ENCODE measurements at places on chromosomes 1 and 21.

- no peak for DNase-seq
Observed at GRCh38 chr1:107327446-107327845, 186.6 kb downstream of the NTNG1 start.

- DNase-seq, result no peak
Observed at GRCh38 chr1:19391596-19391981, 79.5 kb downstream of the SLC66A1 start.

DNA sequence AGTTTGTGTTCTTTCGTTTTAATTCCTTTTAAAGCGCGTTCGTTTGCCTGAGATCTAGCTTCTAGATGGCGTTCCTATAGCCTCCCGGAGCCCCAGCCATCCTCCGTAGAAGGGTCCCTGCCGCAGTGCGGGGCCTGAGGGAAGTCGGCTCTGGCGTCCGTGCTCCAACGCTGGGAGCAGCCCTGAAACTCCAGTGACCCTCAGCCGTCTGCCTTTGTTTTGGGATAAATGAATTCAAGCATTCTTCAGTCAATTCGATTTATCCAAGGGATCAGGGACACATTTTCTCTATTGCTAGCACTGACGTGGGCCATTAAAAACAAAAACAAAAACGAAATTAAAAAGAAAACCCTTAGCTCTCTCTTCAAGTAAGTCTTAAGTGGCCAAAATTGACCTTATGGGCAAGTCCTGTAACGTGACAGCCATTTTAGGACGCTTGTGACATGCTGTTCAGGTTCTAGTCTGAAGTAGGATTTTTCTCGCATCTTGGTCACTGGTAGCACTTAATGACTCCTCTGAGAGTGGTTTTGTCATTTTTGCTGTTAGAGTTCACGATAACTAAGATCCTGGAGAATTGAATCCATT, 742 bp upstream of the HSPA13 start:
- no peak for DNase-seq

DNA sequence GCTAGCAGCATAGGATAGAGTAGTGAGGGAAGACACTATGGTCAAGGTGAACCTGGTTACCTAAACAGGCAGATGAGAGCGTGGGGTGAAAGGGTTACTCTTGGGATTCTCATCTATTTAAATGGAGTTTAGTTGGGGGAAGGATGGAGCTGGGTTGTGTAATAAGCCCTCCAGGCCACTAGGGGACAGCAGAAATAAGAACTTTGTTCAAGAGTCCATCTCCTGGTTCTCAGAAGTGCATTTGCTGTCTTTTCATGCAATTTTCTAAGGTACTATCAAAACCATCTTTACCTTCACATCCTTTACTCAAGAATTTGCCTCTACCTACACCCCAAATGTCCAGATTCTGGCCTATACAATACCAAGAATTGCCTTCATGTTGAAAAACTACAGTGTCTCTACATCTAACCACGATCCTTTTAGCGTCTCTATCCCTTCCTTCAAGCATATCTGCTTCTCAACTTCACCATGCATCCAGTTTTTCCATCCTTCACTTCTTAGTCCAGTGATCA, 28.0 kb downstream of the SLAMF1 start:
- DNase-seq, result no peak

- no peak for DNase-seq
Observed at GRCh38 chr21:45481977-45482898, 60.0 kb downstream of the SLC19A1 start.

DNA sequence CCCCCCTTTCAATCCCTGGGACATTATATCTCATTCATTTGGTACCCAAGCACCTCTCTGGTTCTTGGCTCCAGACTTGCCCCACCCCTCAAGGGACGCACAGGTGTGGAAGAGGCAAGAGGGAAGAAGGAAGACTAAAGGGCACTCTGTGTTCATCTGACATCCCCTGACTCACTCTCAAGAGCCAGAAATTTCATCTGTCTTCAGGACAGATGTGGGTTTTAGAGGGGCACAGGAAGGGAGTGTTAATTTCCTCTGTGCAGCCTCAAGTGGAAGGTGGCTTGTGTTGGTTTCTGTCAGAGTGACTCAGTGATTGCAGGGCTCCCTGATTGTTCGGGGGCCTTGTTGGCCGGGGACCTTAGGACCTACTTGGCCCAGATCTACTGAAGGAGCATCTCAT, 2.4 kb downstream of the C2CD4D start:
- DNase-seq, result no peak

GRCh38 chr1:35564037-35564883, 6.7 kb downstream of the NCDN start:
- peak; percentile 63 for DNase-seq

DNA sequence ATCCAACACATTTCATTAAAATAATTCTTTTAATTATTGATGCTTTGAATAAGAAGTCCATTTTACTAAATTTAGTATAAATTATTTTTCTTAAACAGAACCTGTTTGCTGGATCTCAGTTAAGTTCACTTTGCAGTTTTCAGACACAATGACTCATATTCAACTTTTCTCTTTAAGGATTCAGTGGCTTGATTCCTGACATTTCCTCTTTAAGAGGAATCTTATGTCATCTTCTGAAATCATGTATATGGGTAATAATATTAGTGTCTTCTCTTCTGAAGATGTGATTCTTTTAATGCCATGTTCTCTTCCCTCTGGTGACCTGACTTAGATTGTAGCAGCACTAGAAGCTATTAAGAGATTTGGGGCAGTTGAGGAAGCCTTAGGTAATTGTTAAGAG, 12.6 kb downstream of the CREG1 start:
- DNase-seq, result no peak

GRCh38 chr1:212410231-212410820, 4.4 kb downstream of the PACC1 start:
- DNase-seq, result no peak

DNA sequence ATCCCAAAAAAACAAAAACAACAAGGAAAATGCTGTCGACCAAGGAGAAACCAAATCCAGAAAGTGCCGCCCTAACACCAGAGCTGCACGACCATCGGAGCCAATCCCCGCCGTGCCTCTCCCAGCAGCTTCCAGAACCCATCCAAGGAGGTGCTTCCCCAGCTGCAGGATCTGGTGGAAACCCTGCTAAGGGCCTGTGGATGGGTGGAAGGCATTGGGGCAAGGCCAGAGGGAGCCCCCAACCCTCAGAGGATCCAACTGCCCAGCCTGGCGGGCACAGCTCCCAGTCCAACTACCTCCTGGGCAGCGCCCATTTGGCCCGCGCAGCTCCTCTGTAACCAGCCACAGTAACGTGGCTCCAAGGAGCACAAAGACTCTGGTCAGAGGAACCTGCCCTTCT, 81.6 kb downstream of the NPHP4 start:
- no peak for DNase-seq

DNA sequence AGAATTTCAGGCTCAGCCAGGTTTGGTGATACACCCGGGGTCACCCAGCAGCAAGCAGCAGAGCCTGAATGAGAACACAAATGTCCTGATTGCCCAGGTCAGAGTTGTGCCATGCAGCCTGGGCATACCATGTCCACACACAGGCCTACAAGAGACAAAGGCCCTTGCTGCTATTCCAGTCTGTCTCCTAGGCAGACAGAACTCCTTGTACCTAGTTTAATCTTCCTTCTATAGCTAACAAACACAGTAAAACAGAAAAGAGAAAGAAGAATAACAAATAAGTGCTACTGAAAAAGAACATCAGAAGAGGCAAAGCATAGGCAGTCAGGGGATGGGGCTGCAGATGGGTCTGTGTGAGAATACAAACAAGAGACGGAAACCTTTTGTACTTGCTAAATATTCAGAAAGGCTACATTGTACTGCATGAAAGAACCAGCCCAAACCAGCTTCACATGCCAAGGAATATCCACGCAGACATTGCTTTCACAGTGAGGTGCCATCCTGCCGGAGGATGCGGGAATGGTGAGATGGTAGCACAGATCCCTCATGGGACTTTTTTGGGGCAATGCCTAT, 401.7 kb downstream of the OMA1 start:
- no peak for DNase-seq

GRCh38 chr21:26800001-26800400, 45.2 kb downstream of the ADAMTS1 start:
- no peak for DNase-seq

DNA sequence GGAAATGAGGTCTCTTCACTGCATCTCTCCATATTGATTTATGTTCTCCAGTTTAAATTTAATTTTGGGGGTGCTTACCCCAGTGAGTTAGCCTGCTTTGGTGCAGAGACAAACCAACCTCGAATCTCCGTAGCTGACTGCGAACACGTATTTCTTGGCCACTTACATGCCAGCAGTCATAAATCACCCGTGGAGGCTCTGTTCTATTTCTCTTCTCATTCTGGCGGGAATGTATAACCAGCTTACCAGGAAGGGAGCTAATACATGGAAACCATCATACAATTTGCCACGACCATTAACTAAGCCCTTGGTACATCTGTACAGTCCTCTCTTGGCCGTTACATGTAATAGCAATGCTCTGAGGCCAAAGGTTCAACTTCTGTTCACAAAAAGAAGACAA, 148.0 kb downstream of the PLA2G4A start:
- no peak for DNase-seq

- no peak for DNase-seq
Observed at GRCh38 chr1:198929111-198929604, 290.3 kb downstream of the PTPRC start.

GRCh38 chr1:155669233-155670162, 19.1 kb downstream of the YY1AP1 start:
- no peak for DNase-seq

DNA sequence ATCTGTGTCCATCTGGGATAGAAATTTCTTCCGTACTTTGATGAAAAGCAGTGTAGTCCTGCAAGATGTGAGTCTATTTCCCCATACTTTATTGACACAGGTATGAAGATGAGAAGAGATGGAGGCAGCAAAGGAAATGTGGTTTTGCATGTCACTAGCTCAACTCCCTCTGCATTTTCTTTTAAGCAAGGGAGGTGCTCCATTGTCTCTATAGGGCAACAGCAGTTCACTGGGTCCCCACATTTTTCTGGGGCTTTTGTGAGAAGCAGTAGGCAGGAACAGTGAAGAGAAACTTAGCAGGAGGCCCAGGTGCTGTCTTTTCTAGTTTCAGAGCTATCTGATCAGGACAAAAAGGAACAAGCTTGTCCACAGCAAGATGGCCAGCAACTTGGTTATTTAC, 37.1 kb downstream of the C21orf91 start:
- no peak for DNase-seq

GRCh38 chr1:196075621-196076020, 532.6 kb downstream of the KCNT2 start:
- no peak for DNase-seq

DNA sequence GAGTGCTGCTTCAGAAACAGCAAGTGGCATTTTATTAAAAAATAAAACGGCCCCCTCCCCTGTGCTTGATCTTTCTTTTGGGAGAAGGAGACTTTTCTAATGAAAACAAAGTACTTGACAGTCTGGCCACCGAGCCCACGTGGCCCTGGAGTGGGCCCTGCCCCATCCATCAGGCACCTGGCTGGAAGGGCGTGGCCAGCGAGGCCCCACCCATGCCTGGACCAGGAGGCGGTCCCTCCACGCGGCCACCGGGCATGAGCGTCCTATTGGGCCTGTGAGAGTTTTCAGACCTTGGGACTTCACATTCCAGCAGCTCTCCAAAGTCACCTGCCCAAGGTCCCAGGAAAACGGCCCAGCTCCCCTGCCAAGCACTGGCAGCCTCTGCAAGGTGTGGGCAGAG, 144.7 kb downstream of the CASZ1 start:
- DNase-seq, result no peak

DNA sequence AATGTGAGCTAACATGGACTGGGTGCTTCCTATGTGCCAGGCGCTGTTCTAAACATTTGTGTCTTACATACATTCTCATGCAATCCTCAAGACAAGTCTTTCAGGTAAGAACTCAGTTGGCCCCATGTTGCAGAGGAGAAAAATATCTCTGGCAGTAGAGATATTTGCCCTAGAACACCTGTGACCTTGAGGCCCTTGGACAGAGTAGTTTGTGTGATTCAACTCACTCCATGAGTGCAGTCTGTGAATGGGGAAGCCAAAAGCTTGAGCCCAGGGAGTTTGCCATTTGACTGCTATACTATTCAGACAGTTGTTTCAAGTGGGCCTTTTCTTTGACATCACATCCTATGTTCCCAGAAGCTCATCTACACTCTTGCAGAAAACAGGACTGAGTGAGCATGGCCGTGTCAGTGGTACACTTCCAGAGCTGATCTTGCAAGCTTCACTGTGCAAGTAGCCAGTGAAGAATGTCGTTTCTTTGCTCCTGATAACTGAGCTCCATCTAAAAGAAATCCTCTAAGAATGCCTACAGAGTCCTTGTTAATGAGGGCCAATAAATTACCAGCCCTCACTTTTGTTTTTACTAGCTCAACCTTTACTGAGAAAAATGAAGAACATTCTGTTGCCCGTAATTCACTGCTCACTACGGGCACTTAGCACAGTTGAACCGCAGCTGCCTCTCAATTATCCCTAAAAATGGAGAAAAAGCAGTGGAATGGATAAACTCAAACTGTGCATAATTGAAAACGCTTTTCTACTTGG, 98.7 kb upstream of the C8B start:
- no peak for DNase-seq

- no peak for DNase-seq
Observed at GRCh38 chr1:203626910-203627246, 246 bp downstream of the ATP2B4 start.

DNA sequence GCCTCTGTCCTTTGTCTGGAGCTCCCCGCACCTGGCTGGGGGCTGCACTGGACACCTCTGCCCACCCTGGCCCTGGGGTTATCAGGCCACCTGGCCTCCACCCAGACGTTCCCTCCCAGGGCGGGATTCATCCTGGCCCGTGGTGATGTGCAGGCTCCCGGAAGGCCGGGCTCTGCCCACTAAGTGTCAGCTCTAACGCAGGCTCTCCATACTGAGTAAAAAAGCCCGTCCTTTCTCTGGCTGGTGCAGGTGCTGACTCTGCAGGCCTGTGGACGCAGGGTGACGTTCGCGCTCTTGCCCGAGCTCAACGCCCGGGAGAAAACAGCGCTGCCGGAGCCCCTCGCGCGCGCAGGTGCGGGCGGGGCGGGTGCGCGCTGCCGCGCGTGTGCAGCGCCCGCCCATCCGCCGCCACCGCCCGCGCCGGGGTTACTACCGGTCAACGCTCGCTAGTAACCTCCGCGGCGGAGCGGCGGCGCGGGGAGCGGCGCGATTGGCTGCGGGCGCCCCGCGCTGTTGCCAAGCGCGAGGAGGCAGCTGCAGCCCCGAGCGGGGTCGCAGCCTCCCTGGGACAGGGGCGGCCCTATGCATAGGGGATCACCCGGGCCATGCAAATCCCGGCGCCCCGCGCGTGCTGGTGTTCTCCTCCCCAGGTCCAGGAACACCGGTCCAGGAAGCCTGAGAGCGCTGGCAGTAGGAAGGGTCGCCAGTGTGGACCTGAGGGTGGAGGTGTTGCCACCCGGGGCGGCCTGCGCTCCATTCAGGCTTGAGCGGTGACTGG, 15.7 kb downstream of the ABCG1 start:
- peak; percentile 65 for DNase-seq

DNA sequence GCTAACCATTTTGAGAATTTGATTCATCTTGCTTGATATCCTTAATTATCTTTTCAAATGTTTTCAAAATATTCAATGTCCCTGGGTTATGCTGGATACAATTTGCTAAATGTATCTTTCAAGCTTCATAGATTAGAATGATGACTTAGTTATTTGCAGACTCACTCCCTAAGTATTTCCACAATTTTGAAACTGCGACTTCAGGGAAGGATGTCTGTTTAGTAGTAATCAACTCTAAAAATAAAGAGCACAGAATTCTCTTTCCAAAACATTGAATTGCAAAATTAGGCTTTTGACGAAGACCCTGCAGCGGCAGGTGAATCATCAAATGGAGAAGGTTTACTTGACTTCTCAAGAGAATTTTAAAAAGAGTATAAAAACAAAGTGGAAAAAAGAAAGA, 14.2 kb downstream of the RGS1 start:
- no peak for DNase-seq

GRCh38 chr1:155184351-155184811, 10.7 kb downstream of the TRIM46 start:
- DNase-seq, result no peak

Measured in activated CD4-positive, alpha-beta T cell treated with anti-CD3 and anti-CD28 coated beads for 1 hour (primary cell).